ENCODE measurements at places on chromosomes 6 and 20. TPM values are rescaled to one million over a fixed set of nuclear protein-coding genes. Genes with fewer than 3 reads are reported as not detected.
A peak's percentile ranks its signal among the peaks of the same experiment; 100 is the strongest.

DNA sequence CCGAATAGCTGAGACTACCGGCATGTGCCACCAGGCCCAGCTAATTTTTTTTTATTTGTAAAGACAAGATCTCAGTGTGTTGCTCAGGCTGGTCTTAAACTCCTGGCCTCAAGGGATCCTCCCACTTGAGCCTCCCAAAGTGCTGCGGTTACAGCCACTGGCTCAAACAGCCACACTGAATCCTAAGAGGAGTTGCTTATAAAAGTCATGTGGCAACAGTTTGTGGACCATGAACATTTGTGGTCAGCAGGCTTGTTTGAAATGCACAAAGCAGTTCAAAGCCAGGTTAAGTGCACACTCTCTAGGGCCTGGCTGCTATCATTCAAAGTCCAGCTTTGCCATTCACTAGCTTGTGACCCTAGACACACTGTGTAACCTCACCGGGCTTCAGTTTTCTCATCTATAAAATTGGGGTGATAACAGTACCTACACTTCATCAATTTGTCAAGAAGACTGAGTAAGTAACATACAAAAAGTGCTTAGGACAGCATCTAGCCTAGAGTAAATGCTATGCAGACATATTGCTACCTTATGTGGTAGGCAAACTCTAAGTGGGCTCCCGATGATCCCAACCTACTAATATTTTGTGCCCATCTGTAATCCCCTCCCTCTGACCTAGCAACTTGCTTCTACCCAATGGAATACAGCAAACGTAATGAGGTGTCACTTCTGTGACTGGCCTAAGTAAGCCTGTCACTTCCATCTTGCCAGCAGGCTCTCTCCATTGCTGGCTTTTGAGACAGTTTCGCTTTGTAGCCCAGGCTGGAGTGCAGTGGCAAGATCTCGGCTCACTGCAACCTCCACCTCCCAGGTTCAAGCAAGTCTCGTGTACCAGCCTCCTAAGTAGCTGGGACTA is 122.9 kb downstream of the ZMYND8 start:
- DNase-seq = no peak

- DNase-seq = no peak
These were observed 3.4 kb downstream of the SNX5 start for GRCh38 chr20:17965042-17965697.

DNA sequence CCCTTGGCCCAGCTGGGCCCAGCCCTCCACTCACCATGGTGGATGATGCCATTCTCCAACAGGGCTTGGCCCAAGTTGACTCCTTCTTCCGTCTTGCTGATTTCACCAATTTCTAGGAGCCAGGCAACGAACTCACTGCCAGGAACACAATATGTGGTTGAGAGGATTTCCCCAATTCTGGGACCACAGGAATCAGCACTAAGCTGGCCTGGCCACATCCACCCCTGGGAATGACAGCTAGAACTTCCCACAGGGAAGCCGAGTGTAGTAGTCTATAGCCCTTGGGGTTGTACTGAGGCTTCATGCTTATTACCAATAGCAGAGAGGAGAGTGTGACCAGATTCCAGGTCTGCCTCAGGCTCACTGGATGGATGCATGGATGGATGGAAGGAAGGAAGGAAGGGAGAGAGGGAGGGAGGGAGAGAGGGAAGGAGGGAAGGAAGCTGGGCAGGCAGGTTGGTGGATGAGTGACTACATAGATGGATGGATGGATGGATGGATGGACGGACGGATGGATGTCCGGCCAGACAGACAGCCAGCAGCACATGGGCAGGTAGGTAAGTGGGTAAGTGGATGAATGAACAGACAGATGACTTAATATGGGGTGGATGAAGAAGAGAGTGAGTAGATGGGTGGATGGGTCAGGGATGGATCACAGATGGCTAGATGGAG is 146.5 kb downstream of the PREX1 start:
- no peak for DNase-seq

- peak; percentile 61 for DNase-seq
These were observed 122.0 kb upstream of the NRSN1 start for GRCh38 chr6:24004062-24004461.

- DNase-seq = no peak
These were observed 45.3 kb downstream of the ELOVL4 start for GRCh38 chr6:79902046-79902445.

- DNase-seq = no peak
These were observed 173.6 kb upstream of the MCHR2 start for GRCh38 chr6:100167585-100167984.

Gene PI16
- total RNA-seq = 0.07 TPM

Gene ADAM33
- total RNA-seq = not detected
